Cerebellum (tissue), 4 donors: ENCODE measurements at places on chromosomes 12 and 14. TPM values are rescaled to one million over a fixed set of nuclear protein-coding genes. Genes with fewer than 3 reads are reported as not detected.

ART4 gene
- total RNA-seq = 0.09 TPM

KRT82 gene
- total RNA-seq = not detected

AICDA gene
- total RNA-seq = not detected

ZNF410 gene
- 57.3 TPM for total RNA-seq

C12orf50 gene
- 0.36 TPM for total RNA-seq

BRF1 gene
- total RNA-seq = 70.0 TPM

ACSM4 gene
- total RNA-seq = not detected

SLC10A1 gene
- total RNA-seq = not detected

LTBR gene
- 3.1 TPM for total RNA-seq

HCAR3 gene
- total RNA-seq = 0.82 TPM

DNA sequence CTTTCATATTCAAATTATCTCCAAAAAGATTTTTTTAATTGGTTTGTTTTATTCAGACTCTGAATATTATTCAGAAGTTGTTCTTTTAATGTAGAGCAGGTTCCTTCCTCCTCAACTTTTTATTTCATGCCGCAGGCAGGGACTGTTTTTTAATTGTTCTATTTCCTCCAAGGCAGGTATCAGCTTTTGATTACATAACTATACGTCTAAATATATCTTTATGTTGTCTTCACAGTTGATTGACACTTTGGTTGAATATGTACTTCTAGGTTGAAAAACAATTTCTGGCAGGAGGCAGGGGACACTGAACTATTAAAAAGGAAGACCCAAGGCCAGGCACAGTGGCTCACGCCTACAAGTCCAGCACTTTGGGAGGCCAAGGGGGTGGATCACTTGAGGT, 82.5 kb downstream of the HECTD4 start:
- DNase-seq = no peak

DNA sequence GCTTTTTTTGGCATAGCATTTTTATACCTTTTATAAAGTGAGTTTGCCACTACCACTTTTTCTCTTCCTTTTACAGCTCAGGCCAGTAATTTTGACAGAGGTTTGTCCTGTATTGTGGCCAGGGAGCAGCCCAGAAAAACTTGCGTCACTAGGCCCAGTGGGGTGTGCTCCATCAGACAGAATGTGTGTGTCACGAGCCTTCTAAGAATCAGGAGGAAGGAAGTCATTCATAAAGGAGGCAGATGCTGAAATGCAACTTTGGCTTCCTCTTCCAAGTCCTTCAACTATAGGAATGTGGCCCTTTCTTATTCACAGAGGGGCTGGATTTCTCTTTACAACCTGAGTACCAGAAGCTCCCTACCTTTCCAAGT, 10.1 kb upstream of the RAB35 start:
- no peak for DNase-seq

GRCh38 chr14:103762541-103762940, 46.9 kb downstream of the ZFYVE21 start:
- DNase-seq = no peak

DNA sequence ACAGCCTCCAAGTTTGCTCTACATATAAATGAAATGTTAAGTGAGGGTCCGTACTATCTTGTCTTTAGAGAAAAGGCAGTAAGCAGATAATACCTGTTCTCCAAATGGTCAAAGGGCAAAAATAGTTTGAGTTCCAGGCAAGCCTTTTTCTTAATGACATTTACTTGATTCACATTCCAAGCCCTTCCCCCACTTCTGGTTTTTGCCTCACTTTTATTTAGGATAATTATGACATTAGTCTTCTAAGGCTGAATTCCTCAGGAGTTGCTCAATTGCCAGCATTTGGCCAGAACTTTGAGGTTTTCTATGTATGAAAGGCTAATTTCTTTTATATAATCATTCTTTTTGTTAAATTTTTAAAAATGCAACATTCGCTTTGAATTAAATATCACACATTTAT, 62.5 kb upstream of the DUSP6 start:
- no peak for DNase-seq

GRCh38 chr14:54348001-54348611, 48.7 kb upstream of the CDKN3 start:
- DNase-seq = peak; percentile 70

- DNase-seq = no peak
Measured at GRCh38 chr12:92603741-92604432, 98.9 kb upstream of the PLEKHG7 start.

DNA sequence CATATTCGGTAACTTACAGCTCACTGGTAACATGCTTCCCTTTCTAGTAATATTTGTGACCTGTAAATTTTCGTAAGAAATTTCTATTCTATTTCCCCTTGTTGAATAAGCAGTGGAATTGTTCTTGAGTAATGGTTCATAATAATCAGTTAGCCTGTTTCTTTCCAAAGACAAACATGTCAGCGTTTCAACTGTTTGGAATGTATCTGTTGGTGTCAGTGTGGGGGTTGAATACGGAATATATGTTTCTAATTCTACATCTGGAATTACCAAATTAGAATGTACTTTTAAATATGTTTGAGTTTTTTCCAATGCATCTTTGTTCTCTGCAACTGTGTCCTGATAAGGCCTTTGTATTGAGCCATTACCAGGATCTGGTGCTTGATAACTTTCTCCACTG, 2.0 kb downstream of the BBS10 start:
- DNase-seq = no peak

DNA sequence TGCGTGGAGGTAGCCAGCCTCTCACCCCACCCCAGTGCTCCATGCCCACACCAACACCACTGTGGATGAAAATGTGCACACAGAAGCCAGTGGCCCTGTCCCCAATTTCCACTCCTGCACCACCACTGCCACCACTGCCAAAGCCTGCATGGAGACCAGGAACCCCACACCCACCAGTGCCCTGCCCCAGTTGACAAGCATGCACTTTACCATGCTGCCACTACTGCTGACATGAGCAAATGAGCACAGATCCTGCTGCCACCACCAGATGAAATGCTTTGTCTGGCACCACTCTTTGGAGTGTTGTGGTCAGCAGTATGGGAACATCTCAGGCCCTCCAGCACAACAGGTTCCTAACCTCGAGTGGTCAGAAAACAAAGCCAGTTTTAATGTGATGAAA, 104.1 kb downstream of the ATXN7L3B start:
- DNase-seq = no peak

GRCh38 chr12:66500841-66501240, 178.0 kb downstream of the GRIP1 start:
- DNase-seq = no peak

DNA sequence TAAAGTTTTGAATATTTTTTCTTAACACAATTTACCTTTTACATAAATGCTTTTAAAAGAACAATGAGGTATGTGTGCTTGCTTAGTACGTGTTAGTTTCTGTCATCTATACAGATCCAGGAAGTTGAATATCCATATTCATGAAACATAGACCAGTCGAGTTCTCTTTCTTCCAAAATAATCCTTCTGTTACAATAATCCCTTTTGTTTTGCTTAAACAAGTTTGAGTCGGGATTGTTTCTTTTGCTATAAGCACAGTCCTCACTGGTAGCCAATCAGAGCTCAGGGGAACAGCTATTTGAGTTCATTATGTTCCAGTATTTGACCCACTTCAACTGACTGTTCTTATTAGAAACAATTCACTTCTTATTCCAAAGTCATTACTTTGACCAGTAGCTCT, 214.7 kb upstream of the FLRT2 start:
- no peak for DNase-seq

- DNase-seq = no peak
Measured at GRCh38 chr12:132754160-132754932, 7.3 kb downstream of the ANKLE2 start.

DNA sequence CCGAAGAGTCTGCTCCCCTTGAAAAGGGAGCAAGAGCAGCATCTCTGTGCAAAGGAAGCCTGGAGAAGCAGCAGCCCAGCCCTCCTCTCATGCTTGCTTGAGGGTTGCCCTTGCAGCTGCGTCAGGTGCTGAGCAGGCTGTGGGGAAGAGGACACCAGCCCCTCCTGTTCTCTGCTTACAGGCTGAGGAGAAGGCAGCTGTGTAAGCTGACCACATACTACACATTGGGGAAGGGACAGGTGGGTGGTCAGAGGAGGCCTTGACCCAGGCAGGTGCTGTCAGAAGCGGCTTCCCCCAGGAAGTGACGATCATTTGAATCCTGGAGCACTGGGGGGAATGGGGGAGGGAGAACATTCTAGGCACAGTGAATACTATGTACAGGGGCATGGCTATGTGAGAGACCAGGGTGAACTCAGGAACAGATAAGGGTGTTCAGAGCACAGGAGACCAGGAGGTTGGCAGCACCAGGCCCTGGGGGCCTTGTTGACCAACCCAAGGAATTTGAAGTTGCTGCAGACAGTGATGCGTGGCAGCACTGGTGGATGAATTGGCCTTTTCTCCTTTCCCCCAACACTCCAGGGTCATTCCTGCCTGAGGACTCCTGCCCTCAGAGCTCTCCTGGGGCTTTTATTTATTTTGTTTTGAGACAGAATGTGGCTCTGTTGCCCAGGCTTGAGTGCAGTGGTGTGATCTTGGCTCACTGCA, 2.7 kb upstream of the KLC1 start:
- DNase-seq = no peak

DNA sequence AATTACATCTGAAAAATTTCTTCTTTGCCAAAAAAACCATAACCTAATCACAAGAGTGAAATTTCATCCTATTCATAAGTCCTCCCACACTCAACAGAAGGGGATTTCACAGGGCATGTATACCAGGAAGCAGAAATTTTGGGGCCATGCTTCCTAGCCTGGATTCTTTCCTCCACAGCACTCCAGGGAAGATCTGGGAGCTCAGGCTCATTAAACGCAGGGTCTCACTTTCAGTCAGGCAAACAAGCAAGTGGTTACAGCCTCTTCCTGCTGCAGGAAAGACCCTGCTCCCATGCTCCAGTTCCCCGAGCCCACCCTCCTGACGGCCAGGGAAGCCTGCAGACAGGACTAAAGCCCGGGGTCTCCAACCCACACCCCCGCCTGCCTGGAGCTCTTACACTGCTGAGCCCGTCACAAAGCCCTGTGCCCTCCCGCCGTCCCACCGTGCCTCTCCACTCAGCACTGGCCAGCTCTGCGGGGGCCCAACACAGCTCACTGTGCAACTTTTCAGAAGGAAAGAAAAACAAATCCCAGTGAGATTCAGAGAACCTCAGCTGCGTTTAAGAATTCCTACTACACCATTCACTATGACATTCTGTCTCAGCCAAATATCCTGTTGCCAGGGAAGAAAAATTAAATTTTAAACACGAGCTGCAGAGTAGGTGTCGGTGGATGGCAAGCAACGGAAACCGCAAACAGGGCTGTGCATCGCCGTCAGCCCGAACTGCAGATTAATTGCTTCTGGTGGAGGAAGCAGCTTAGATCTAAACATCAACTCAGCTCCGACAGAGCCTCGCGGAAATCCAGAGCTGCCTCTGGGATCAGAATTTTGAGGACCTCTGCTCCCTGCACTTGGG, 106.7 kb upstream of the SFSWAP start:
- no peak for DNase-seq

DNA sequence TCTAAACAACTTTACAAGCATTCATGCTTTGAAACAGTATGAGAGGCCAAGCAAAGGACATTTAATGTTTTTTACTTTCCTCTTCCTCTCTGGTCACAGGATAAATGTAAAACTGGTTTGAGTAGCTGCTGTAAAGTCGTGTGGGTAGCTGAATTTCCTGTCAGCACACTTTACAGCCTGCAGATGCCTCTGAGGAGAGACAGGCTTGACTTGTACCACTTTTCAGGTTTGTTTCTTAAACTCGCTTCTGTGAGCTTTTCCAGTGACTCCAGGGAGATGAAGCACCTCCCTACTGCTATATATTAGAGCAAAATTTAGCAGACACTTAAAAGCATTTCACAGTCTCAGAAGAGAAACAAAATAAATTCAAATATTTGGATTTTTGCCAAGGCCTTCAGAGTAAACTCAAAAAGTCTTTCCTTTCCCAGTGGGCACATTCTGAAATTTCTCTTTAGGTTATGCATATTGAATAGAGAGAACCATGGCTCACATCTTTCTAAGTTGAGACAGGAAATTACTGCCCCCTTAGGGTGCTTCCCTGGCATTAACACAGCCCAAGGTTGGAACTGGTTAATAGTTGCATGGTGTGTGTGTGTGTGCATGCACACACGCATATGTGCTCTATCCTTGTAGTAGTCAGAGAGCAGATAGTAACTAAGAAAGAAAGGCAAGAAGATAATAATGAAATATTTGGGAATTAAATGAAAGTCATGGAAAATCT, 557.3 kb upstream of the MIS18BP1 start:
- no peak for DNase-seq

DNA sequence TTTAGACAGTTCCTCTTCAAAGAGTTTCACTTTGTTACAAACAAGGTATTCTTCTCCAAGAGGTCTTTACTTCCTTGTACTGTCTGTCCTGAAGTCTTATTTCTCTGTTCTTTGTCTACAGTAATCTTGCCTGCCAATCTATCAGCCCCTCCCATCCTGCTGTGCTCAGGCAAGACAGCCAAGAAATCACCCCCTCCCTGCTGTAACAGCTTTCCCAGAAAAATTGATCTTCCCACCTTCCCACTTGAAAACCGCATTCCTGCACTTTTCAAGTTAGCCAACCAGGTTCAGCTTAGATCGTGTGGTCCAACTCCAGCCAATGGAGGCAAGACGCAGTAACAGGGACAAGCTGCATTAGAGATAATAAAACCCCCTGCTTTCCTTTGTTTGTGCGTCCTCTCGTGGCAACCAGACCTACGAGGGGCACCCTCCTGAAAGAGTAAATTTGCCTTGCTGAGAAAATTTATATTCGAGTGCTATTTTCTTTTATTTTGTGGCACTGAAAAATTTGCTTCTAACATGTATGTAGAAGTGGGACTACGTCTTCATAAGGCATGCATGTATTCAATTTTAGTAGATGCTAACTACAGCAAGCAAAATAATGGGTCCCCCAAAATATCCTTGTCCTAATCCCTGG, 46.5 kb upstream of the ESR2 start:
- DNase-seq = no peak

DNA sequence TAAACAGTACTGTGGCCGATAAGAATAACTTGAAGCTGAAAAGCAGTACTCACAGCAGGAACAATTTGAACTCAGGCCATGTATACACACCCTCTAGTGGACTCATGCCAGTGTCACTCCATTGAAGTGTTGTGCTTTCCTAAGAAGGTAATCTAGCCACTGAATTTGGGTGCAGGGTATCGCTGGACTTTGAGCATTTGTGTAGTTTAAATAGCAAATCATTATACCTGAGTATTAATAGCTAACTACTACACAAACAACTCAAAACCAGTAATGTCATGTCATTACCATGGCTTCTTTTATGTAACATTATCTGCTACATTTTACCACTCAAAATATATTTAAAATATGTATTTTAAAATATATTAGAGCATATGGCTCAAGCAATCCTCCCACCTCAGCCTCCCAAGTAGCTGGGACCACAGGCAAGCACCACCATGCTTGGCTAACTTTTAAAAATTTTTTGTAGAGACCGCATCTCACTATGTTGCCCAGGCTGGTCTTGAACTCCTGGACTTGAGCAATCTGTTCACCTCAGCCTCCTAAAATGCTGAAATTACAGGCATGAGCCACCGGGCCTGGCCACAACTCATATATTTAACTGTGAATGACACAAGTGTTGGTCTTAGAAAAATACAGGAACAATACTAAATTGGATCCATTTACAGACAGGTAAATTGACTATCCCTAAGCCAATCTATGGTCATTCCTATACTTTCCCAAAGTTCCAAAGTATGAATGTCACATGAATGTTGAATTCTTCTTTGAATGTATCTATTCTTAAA, 25.6 kb upstream of the ARID4A start:
- peak; percentile 13 for DNase-seq

- no peak for DNase-seq
Measured at GRCh38 chr12:450438-450837, 9.3 kb upstream of the B4GALNT3 start.
